ENCODE measurements at places on chromosomes 16 and 17. TPM values are rescaled to one million over a fixed set of nuclear protein-coding genes. Genes with fewer than 3 reads are reported as not detected.

Gene VASN
- 24.5 TPM for total RNA-seq

Gene MYOCD
- 5.4 TPM for total RNA-seq

Gene PERCC1
- total RNA-seq = 0.31 TPM

Gene MMP2
- total RNA-seq = 606 TPM

Gene TMEM238L
- not detected for total RNA-seq

Gene PLEKHG4
- 24.9 TPM for total RNA-seq

Gene GAS2L2
- total RNA-seq = 1.6 TPM

Gene PPP1R27
- total RNA-seq = not detected

Gene C16orf92
- total RNA-seq = not detected

Gene CRHR1
- not detected for total RNA-seq

Gene CAVIN1
- 285 TPM for total RNA-seq

Gene KRT9
- total RNA-seq = not detected

GRCh38 chr17:47692895-47693730, 848 bp upstream of the TBKBP1 start:
- no peak overlapping the region for H3K27ac ChIP-seq
- no peaks in the 10 kb centered on the region for H3K27me3 ChIP-seq
- peaks cover 13% of the 10 kb centered on the region for H3K36me3 ChIP-seq

DNA sequence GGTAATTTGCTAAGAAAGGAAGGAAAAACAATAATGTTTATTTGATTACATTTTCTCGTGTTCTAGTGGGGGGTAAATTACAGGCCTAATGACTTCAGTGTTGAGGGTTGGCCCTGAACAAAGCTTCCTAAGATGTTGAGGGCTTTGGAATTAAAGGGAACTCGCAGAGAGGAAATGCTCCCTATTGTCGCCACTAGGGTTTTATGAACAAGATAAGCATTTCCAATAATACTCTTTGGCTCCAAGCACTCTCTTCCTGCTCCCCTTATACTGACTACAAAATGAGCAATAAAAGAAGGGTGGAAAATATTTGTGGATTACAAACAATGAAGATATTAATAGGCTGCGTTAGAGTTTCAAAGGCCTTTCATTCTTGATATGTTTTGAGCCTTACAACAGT, 363.6 kb downstream of the HS3ST3B1 start:
- H3K4me3 ChIP-seq = no peak overlapping the region
- H3K27ac ChIP-seq = no peak overlapping the region
- H3K4me1 ChIP-seq = no peaks in the 10 kb centered on the region
- no peaks in the 10 kb centered on the region for H3K36me3 ChIP-seq

DNA sequence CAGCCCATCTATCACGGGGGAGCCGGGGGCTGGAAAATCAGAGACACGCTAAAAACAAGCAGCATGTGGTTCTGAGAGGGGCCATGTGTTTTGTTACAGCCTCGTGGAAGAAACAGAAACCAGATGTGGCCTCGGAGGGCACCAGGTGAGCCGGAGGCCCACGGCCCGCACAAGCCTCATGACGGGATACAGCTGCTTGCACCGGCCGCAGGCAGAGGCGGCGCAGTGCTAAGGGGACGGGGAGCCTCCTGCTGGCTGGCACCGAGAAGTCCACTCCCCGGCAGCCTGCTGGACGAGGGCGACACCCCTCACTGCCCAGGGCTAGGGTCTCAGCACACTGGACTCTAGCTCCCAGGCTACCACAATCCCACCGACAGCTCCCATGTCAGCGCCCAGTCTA, 19.2 kb downstream of the NDUFAF8 start:
- peaks cover 74% of the 10 kb centered on the region for H3K36me3 ChIP-seq
- H3K4me1 ChIP-seq = peaks cover 12% of the 10 kb centered on the region
- no peaks in the 10 kb centered on the region for H3K27me3 ChIP-seq

DNA sequence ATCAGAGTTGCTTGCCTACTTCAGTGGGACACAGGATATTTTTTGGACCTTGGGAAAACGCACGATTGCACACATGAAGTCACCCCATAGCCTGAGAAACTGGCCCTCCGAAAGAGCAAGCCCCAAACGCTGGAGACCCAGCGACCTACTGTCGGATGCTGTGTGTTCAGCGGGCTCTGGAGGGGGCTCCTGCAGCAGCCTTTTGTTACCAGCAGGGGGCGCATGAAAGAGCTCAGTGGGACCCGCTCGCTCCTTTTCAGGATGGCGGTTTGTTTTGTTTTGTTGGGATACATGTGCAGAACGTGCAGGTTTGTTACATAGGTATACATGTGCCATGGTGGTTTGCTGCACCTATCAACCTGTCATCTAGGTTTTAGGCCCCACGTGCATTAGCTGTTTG, 28.4 kb downstream of the MYH3 start:
- no peaks in the 10 kb centered on the region for H3K4me1 ChIP-seq
- no peak for DNase-seq
- no peak overlapping the region for H3K4me3 ChIP-seq

DNA sequence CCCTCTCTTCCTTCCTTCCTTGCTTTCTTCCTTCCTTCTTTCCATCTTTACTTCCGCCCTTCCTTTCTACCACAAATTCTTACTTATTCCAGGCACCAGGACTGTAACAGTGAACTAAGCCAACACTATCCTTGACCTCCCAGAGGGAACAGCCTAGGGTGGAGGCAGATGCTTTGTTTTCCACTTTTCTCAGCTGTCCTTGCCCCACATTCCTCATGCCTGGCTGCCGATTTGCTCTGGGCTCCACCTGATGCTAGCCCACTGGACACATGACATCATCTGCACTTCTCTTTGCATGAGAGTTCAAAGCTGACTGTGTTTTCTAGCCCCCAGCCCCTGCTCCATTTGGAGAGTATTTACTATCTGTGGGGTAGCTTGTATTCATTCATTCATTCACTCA, 283.0 kb downstream of the MAF start:
- no peaks in the 10 kb centered on the region for H3K27me3 ChIP-seq
- no peaks in the 10 kb centered on the region for H3K4me1 ChIP-seq
- no peak overlapping the region for H3K4me3 ChIP-seq
- DNase-seq = no peak
- no peak overlapping the region for H3K27ac ChIP-seq

DNA sequence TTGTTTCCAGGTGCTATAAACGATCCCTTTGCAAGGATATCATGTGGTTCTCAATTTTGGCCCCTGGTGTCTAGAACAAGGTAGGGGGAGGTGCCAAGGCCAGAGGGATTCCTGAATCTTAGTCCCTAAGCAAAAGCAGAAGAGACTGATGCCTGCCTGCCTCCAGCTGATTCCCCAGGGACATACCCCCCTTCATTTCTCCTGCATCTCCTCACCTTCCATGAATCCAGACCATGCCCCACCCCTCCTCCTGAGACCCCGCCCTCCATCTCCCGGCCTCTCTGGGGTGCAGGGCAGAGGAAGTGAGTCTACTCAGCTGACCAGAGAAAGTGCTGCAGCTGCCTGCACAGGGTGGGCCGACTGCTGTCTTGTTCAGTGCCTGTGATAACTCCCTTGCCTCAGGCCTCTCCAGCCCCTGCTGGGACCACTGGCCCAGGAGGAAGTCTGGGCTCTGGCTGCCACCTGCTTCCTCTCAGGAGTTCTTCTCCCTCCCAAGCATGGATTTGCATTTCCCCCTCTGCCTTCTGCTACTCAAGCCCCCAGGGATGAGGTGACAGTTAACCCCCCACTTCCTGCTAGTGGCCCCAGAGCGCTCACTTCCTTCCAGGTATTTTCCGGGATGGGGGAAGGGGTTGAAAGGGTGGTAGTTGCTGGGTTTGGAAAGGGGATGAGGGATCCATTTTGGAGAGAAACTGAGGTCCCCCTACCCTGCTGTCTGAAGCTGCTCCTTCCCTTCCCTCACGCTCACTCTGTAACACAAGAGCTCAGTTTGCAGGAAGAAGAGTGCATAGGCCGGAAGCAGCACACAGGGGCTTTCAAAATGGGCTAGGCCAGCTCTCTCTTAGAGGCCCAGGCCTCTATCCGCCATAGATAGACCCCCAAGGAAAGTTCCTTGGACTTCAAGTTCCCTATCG, 10.5 kb upstream of the TSPOAP1 start:
- H3K4me3 ChIP-seq = no peak overlapping the region
- peaks cover 15% of the 10 kb centered on the region for H3K4me1 ChIP-seq
- no peak for DNase-seq
- peak overlapping the region; percentile 92 for H3K27ac ChIP-seq

DNA sequence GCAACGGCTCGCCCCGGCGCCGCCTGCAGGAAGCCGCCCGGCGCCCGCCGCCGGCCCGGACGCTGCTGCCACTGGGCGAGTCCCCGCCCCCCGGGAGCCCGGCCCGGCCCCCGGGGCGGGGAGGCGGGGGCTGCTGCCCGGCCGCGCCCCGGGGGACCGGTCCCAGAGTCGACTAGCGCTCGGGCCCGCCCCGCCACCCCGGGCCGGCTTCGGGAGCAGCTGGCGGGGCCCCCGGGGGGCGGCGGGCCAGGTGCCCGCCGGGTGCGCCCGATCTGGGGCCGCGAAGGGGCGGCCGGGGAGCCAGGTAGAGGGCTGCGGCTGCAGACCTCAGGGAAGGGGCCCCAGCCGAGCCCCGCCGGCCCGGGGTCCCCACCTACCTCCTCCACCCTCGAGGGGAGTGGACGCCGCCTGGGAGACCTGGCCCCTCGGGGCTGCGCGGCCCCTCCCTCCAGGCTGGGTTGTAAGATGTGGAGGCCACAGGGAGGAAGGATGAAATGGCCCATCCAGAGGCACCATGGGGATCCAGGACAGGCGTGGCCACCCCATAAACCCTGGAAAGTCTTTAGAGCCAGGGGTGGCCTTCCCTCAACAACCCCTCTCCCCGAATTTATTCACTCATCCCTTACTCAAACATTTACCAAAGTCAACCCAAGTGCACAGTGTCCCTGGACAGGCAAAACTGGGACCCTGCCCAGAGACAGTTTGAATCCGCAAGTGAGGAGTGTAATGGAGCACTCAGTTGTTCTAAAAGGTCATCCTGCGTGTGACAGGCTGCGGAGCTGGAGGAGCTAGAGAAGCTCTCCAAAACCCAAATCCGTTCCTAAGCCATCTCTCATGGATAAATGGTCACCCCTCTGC, at the start of gene CDYL2:
TSS of gene CDYL2 (minus strand) at position 73 of the 858 bp plus-strand sequence. CDS start 425 bp downstream, outside the sequence.
- DNase-seq = peak; percentile 30
- H3K27ac ChIP-seq = peak within 1 kb of the TSS; percentile 57
- no peaks in the 10 kb centered on the region for H3K4me1 ChIP-seq
- H3K36me3 ChIP-seq = no peaks in the 10 kb centered on the region

DNA sequence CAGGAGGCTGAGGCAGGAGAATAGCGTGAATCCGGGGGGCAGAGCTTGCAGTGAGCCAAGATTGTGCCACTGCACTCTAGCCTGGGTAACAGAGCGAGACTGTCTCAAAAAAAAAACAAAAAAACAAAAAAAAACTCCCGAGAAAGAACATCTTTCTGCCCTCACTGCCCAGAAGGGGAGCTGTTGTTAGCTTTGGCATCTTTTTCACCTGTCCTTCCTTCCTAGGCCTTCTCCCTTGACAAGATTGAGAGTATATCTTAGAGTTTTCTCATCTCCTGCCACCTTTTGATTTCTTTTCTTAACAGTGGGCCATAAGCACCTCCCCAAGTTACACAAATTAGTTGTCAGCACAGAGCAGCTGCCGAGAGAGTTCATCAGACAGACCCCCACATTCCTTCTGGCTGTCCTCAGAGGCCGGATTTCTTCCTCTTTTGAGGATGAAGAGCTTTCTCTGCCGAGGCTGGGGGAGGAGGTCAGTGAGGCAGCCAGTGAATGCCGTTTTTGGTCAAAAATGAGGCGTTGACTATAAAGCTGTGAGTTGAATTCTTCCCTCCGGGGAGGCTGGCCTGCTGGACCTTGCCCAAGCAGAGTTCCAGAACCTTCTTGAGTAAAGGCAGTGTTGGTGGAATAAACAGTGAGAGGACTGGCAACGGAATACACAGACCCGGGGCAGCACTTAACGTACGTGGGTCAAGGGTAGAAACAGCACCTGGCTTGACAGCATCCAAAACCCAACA, 127.0 kb downstream of the ABCC6 start:
- no peaks in the 10 kb centered on the region for H3K36me3 ChIP-seq
- peak overlapping the region; percentile 37 for H3K27ac ChIP-seq
- DNase-seq = no peak

DNA sequence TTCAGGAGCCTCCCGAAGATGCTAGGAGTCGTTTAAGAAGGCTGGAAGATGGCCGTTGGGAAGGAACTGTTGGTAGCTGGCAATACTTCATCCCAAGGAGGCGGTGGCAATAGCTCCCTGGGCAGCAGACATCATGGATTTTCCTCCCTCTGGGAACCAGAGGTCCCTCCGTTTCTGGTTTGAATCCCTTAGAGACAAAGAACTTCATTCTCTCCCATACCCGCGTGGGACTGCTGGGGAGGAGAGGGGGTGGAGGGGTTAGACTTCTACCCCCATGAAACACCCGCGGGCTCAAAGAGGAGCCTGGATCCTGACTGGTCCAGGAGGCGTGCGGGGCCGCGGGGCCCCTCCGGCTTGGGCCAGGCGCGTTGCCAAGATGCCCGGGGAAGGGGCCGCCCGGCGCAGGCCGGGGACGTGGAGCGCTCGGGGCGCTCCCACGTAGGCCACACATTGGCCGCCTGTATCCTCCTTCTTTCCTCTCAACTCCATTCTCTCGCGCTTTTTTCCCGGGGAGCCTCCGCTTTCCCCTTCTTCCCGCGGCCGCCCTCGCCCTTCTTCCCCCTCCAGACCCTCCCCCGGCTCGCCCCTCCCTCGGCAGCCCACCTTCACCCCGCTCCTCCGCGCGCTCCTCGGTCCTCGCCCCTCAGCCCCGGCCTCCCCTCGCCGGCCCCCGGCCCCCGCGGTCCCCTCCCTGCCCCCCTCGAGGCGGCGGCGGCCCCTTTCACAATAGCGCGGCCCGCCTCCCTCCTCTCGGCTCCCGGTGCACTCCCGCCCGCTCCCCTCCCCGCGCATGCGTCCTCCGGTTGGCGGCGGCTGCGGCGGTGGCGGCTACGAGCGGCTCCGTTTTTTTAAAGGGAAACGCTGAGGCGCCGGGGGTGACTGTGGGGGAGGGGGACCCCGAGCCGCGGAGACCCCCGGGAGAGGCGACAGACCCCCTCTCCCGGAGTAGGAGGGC, at the start of gene MSL1:
TSS of gene MSL1 (plus strand) at position 791 of the 955 bp plus-strand sequence. CDS start 642 bp downstream, outside the sequence.
- H3K36me3 ChIP-seq = no peaks in the 10 kb centered on the region
- peak within 1 kb of the TSS; percentile 98 for H3K27ac ChIP-seq
- DNase-seq = peak; percentile 89
- H3K4me3 ChIP-seq = peak within 1 kb of the TSS; percentile 98
- H3K4me1 ChIP-seq = peaks cover 10% of the 10 kb centered on the region

DNA sequence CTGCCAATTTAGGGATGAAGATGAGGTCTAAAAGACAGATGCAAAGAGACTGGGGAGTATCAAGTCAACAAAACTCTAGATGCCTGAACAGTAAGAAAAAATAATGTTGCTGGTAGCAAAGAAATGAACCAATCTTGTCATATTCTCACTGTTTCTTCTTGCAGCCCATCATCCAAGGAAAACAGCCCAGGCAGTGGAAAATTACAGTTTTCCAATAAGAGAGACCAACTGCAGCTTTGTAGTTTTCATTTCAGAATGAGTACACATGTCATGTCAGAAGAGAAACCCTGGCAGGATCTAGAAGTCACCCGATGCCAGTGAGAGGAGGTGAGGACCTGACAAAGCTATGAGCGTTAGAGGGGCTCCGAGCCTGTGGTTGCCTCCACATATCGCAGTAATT, 500.4 kb upstream of the PSMD7 start:
- H3K36me3 ChIP-seq = no peaks in the 10 kb centered on the region
- no peak overlapping the region for H3K27ac ChIP-seq
- no peak overlapping the region for H3K4me3 ChIP-seq
- no peak for DNase-seq
- no peaks in the 10 kb centered on the region for H3K4me1 ChIP-seq

- H3K36me3 ChIP-seq = peaks cover 25% of the 10 kb centered on the region
- H3K4me3 ChIP-seq = peak overlapping the region; percentile 73
- no peaks in the 10 kb centered on the region for H3K27me3 ChIP-seq
- peaks cover 40% of the 10 kb centered on the region for H3K4me1 ChIP-seq
- peak overlapping the region; percentile 89 for H3K27ac ChIP-seq
Observed at GRCh38 chr17:28744972-28745785, 1.4 kb downstream of the TRAF4 start.
